ENCODE measurements at places on chromosomes 11 and 22. TPM values are rescaled to one million over a fixed set of nuclear protein-coding genes. Genes with fewer than 3 reads are reported as not detected.

GRCh38 chr11:80841675-80842074, 1400.8 kb upstream of the TENM4 start:
- no peak for DNase-seq

GRCh38 chr22:41263704-41264103, 22.3 kb downstream of the RANGAP1 start:
- DNase-seq: no peak

DNA sequence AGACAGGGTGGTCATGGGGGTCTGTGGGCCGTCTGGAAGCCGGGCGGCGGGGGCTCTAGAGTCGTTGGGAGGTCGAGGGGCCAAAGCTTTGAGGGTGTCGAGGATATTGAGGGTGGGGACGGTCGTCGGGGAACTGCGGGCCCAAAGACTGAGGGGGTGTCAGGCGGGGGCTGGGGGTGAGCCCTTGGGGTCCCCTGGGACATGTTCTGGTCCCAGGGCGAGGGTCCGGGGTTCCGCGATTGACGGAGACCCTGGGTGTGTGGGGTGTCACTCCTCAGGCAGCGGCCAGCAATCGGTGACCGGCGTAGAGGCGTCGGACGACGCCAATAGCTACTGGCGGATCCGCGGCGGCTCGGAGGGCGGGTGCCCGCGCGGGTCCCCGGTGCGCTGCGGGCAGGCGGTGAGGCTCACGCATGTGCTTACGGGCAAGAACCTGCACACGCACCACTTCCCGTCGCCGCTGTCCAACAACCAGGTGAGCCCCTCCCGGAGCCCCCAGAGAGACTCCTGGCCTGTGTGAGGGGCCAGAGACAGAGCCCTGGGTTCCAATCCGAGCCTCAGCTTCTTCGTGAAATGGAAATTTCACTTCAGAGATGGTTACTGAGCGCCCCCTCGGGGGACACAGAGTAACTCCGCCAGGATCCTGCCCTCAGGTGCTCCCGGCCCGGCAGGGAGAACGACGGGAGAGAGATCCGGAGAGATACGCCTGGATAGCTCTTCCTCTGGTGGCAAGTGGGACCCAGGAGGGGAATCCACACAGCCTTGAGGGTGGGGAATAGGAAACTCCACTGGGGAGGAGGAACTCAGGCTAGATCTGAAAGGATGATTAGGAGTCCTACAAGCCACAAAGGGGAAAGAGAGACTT, 714 bp downstream of the SDF2L1 start:
- DNase-seq: peak; percentile 78

DNA sequence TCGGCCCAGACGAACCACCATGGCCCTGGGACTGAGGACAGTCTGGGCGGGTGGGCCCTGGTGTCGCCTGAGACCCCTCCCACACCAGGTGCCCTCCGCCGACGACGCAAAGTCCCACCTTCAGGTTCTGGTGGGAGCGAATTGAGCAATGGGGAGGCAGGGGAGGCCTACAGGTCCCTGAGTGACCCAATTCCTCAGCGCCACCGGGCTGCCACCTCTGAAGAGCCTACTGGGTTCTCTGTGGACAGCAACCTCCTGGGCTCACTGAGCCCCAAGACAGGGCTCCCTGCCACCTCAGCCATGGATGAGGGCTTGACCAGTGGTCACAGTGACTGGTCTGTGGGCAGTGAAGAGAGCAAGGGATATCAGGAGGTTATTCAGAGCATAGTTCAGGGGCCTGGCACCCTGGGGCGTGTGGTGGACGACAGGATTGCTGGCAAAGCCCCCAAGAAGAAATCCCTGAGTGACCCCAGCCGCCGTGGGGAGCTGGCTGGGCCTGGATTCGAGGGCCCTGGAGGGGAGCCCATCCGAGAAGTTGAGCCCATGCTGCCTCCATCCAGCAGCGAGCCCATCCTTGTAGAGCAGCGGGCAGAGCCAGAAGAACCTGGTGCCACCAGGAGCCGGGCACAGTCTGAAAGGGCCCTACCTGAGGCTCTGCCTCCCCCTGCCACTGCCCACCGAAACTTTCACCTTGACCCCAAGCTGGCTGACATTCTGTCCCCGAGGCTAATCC, 2.8 kb downstream of the ARHGEF17 start:
- DNase-seq: no peak

DNA sequence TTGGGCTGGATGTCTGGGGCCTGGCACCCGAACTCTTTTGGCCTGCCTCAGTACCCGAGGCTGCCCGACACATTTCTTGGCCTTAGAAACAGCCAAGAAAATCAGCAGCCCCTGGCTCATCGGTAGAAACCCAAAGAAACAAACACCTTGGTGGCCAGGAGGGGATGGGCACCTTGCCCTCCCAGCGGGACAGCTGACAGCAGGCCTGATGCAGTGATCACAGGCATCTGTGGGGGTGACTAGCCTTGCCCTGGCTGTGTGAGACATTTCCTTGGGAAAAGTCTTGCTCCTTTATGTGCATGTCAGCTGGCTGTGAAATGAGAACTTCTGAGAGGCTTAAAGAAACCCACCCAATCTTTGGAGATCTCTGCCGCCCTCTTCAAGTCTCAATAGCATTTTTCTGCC, 60.9 kb downstream of the SMIM38 start:
- DNase-seq: no peak

DNA sequence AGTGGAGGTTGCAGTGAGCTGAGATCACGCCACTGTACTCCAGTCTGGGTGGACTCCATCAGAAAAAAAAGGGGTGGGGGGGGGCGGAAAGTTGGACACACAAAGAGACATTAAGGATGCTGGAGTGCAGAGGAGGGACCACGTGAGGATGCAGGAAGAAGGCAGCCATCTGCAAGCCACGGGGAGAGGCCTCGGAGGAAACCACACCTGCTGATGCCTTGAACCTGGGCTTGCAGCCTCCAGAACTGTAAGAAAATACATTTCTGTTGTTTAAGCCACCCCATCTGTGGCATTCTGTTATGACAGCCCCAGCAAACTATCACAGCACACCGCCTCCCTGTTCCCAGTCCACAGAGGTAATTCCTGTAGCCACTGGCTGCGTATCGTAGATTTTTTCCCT, 9.2 kb upstream of the STIP1 start:
- no peak for DNase-seq

DNA sequence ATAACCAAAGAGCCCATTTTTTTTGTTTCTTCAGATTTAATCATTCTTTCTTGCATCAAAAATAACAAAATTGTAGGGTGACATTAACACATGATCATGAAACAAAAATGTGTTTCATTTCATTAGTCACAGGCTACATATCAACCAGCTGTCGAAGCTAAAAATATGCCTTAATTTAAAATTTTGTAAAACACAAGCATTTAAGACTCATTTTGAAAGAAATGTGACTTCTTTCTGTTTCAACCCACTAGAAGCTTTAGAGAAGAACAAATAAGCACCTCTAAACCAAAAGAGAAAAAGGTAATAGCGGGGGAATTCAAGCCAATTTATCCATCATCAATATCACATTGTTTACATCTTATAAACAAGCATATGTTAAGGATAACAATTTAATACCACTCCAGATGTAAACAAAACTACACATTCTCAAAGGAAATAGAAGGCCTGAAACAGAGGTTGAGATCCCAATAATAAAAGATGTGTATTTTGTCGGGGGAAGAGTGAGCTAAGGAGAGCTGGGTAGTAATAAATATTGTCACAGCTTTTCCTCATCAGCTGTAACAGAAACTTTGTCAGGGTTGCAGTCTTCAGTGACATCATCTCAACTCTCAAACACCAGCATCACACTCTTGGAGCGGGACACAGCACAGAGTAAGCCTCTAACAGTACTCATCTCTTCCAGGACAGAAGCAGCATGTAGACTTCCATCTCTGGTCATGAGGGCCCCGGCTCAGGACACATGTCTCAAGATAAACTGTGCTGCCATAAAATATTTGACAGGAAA, 42.0 kb downstream of the ALG9 start:
- DNase-seq: no peak

GRCh38 chr22:33272180-33272579, 214.0 kb upstream of the SYN3 start:
- DNase-seq: no peak

GRCh38 chr11:79157738-79158137, 283.1 kb downstream of the TENM4 start:
- no peak for DNase-seq

DNA sequence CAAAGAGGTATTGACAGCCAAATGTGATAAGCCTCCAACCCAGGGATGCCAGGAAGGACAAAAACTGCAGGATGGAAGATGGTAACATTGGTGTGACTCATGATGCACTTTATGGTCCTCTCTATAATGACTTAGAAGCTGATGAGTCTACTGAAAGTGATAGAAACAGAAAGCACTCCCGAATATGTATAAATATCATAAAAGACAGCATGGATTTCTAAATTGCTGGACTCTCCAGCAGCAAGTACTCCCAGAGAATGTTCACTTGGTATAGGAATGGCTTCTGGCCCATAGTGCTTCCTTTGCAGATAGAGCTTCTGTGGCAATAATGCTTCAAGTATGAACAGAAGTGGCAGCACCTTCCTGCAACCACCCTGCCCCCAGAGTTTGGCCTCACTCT, at the start of gene OR52B2:
Gene OR52B2 (minus strand): TSS at position 101 of the 400 bp plus-strand sequence. CDS start 0 bp downstream, at position 101.
- no peak for DNase-seq

- DNase-seq: no peak
Observed at GRCh38 chr11:8863838-8864237, 47.2 kb upstream of the AKIP1 start.

DNA sequence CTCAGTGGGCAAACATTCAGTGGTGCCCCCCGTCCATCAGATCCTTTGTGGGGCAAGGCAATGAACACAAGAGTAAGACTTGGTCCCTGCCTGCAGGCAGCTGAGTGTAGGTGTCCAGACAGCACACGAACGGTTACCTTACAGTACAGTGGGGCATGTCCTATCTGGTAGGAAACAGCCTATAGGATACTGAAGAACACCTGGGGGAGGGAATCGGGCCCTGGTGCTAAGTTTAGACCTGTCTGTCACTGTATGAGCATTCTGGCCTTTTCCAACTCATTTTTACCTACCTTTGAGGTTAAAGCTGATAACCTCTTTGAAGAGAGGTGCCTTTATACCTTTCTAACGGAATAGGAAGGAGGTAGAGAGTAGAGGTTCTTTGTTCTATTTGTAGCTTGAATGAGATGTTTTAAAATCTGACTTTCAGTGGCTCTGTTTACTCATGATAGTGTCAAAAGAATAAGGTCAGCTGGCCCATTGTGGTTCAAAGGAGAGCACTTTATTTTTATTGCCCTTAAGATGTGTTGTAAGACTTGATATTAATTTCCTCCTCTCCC, 8.9 kb downstream of the ZNRF3 start:
- no peak for DNase-seq

DNA sequence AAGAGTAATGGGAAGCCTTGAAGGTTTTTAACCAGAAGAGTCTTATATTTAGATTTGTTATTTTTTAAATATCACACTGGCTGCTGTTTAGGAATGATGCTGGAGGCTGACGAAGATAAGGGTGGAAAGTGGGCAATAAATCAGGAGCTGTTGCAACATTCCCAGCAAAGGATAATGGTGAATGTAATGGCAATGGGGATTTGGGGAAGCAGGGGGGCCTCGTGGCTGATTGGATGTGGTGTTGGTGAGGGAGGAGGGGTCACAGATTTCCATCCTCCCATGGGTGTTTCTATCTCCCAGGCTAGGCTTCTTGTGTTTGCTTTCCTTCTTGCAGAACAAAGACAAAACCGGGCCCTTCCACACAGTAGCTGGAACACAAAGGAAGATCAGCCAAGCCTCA, 80.8 kb downstream of the PIWIL4 start:
- DNase-seq: no peak

- peak; percentile 33 for DNase-seq
Observed at GRCh38 chr11:78290293-78291176, 101.8 kb downstream of the USP35 start.

- no peak for DNase-seq
Observed at GRCh38 chr11:64098318-64098831, 62.6 kb downstream of the FLRT1 start.

DNA sequence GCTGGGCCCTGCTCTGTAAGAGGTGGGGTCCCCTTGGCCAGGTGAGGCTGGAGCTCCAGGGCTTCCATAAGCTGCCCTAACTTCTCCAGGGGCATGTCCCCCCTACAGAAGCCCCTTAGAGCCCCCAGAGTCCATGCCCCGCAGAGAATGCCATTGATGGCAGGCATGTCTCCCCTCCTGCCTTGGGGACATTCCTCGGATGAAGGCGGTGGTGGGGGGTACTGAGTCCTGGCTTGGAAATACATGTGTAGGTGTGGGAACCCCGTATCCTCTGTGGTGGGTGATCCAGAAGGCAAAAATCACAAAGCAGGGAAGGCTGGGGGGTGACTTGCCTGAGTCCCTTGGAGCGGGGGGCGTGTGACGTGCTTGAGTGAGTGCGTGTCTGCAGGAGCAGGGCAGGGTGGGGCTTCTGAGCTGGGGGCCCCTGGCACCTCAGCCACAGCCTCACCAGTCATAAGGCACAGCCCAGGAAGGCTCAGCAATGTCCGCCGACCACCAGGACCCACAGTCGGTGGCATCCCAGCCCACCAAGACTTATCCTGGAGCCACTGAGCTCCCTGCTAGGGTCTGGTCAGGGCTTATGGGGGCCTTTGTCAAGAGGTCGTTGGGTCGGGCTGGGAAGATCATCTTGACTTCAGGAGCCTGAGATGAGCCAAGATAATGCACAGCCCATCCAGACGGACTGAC, 69.8 kb upstream of the KCNQ1OT1 start:
- DNase-seq: no peak

DNA sequence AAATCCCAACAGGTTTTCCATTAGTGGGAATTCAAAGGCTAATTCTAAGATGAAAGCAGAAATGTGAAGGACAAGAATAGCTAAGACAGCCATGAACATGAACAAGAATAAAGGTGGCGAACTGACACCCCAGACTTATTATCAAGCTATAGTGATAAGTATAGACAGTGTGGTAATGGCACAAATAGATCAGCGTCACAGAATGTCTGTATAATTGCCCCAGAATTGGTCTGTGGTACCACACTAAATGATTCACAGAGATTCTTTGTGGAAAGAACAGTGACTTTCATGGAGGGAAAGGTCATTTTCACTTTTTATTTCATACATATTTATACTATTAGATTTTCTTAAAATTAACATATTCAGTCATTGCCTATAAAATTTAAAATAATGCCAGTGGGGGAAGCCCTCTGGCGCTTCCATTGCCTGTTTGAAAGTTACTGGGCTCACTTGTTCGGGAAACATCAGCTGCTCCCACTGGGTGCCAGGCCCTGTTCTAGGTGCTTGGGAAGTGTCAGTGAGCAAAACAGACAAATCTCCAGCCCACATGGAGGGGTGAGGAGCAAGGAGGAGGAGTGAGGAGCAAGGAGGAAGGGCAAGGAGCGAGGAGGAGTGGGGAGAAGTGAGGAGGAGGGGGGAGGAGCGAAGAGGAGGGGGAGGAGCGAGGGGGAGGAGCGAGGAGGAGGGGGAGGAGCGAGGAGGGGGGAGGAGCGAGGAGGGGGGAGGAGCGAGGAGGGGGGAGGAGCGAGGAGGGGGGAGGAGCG, 11.3 kb upstream of the NLRP6 start:
- DNase-seq: peak; percentile 38

ATXN10 gene
- total RNA-seq: 114 TPM

MYOD1 gene
- total RNA-seq: not detected

OR10A2 gene
- total RNA-seq: not detected

GAS2L1 gene
- 1.1 TPM for total RNA-seq

TP53I11 gene
- 15.2 TPM for total RNA-seq

DUSP8 gene
- 1.4 TPM for total RNA-seq

CPT1B gene
- total RNA-seq: 42.9 TPM

NEFH gene
- total RNA-seq: 8.6 TPM

P2RX3 gene
- not detected for total RNA-seq
